ENCODE measurements at places on chromosomes 2 and 18.

GRCh38 chr18:11245879-11246278 is 96.5 kb upstream of the PIEZO2 start:
- no peak for DNase-seq

DNA sequence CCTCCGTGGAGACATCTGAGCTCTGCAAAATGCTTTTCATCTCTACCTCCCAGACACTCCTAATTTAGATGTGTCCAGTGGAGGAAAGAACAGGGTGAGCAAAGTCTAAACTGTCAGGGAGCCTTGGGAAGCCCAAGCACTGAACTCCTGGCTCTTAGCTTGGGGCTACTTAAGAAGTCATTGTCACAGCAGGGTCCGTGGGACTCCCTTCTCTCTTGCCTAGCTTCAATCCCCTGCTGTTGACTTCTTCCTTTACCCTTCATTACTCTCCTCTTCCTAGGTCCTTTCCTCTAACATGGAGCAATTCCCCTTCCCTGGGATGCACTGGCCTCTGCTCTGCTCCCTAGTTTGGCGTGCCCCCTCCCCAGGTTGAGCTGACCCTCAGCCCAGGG is 3.4 kb downstream of the OSR1 start:
- no peak for DNase-seq

DNA sequence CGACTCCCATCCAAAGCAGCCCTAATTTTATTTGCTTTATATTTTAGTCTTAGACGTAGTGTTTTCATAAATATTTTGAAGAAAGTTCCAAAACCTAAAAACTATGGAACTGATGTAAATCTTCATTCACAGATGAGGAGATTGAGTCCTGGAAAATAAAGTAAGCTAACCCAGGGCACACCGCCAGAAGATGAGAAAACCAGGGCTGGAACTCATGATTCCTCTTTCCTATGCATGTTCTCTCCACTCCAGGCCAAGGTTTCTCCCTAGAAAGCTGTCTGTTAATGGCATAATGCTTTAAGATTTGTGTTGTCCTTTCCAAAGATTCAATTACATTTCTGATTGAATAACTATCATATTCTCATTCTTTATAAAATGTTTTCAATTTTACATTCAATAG is 78.4 kb upstream of the ZC3H15 start:
- DNase-seq: no peak

- peak; percentile 51 for DNase-seq
Observed at GRCh38 chr2:109645412-109646184, 31.4 kb downstream of the SOWAHC start.

DNA sequence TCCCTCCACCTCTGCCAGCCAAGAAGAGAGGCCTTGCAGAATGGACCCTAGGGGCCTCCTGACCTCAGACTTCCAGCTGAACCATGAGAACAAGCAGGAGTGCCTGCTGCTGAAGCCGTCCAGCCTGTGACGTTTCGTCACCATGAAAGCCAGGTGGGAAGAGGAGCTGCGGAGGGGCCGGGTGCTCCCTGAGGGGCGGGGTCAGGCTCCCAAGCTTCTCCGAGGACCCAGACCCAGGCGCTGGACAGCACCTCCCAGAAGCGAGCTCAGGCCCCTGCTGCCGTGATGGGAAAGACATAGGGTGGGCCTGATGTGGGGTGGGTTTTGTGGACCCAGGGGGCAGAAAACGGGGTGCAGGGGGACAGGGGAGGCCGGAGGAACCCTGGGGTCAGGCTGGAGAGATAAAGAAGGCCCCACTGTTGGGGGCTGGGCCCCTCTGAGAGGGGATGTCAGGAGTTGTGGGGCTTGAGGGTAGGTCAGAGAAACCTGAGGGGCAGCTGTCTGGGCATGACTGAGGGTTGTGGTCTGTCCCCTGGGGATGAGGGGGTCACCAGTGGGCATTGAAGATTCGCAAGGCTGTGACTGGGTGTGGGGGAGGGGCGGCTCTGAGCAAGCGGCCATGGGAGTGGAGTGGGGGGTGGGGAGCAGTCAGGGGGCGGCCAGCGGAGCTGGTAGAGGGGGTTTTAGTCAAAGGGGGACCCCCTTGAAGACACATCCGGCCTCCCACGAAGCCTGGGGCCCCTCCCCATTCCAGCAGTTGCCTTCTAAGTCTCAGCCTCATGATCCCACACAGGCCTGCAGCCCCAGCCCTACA is 73.4 kb upstream of the ODC1 start:
- no peak for DNase-seq

- DNase-seq: no peak
Observed at GRCh38 chr2:192060161-192060560, 134.6 kb downstream of the TMEFF2 start.

- no peak for DNase-seq
Observed at GRCh38 chr2:237432484-237433092, 18.6 kb upstream of the COL6A3 start.

- DNase-seq: no peak
Observed at GRCh38 chr2:96547203-96547641, 10.7 kb downstream of the ARID5A start.

DNA sequence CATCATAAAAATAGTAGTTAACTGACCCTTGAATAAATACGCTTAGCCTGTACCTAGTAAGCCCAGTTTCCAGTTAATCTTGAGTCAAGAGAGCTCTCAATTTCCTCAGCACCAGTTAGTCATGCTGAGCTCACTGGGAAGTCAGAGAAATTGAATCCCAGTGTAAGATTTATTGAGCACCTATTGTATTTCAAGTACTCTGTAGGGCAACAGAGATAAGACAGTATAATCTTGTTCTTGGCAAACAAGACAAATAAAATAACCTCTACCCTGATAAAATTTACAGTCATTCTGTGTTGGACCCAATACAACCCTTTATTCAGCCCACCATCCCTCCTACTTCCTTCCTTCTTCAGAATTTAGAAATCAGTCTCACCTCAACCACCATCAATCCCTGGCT is 71.9 kb upstream of the NRP2 start:
- no peak for DNase-seq

DNA sequence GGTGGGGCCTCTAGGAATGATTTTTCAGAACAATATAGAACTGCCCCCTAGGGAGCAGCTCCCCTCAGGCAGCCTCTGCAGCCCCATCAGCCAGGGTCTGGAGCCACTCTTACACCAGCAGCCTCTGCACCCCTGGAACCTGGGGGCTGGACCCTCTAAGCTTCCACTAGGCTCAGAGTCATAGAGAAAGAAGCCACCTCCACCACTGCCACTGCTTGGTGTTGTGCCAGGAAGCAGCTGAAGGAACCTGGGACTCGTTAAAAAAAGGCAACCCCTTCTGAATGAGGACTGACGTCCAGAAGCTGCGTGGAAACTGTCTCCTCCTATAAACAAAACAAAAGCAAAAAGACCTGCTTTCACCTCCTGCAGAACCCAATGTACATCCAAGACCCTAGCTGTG is 98.1 kb upstream of the HS6ST1 start:
- DNase-seq: no peak

DNA sequence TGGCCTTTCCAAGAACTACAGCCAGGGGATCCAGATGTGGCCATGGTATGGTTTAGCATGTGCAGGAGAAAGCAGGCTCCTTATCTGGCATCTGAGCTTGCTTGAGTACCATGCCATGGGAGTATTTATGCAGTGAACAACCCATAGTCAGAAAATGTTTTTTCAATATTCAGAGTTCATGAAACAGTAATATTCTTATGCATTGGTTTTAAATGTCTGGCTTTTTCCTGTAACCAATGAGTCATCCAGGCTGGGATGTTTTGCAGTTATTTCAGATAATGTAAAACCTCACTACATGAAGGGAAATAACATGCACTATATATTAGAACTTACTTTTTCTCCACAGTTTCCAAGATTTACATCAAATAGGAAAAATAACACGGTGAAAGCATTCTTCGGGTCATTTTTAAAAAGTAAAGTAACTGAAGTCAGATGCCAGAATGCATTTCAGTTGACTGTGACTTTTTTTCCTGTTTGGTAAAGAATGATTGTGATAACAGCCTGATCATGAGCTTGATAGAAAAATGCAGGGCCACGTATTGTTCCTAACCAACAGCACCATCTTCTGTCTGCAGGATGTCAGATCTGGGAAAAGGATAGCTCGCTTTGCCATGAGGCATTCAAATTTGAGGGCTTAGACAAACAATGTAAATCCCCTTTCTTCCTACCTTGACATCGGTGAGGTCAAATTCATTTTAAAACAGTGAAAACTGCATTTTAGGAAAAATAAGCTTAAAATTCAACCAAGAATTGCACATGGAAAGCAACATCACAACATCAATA is 152.8 kb downstream of the DSC3 start:
- no peak for DNase-seq

DNA sequence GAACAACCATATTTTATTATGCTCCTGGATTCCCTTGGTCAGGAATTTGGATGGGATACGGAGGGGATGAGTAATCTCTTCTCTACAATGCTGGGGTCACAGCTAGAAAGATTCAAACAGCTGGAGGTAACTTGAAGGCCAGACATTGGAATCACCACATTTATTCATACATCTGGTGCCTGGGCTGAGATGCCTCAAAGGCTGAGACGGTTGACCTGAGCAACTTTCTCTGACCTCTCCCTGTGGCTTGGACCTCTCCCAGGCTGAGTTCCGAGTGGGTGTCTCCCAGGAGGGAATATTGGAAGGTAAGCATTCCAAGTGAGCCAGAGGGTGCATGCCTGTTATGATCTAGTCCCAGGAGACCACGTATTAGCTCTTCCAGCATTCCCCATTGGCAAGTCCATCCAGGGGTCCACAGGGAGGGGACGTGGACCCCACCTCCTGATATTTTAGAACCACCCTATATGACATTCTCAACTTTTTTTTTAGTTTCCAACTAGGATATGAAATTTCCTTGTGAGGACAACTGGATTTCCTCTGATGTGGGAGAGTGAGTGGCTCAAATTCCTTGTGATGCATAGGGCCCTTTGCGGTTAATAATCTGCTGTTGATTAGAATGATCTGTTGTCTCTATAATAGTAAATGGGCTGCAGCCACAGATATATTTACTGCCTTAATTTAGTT is 101.8 kb downstream of the MRPS9 start:
- no peak for DNase-seq

DNA sequence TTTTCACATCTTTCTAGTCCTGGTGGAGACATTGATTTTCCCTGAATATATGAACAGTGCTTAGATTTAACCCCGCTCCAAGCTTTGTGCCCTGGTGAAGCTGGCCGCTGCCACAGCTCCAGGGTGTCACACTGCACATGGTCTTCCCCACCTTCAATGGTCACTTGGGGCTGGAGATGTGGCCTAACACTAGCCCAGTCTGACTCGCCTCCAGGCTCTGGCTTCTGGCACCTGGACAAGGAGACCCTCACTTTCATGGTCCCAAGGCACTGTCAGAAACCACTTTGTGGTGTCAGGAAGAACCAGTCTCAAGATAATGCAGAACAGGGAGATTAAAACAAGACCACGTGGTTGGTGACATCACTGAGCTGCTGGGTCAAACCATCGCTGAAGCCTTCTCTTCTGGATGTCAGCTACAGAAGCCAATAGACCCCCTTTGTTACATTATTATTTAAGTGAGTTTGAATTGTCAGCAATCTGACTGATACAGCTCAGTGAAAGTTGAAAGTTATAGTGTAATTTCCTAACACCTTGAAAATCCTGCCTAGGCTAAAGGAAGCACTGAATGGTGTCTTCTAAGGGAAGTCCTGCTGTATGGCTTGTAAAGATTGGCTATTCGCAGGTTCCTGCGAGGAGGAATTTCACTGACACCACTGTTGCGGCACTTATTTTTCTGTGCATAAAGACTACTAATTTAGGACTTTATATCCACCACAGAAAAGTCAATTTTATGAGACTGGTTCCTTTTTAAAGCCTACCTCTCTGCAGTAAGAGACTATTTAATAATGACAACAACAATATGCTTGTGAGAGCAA is 55.0 kb upstream of the CTDP1 start:
- no peak for DNase-seq

- no peak for DNase-seq
Observed at GRCh38 chr18:11179959-11180519, 30.7 kb upstream of the PIEZO2 start.

- peak; percentile 54 for DNase-seq
Observed at GRCh38 chr2:148209603-148210002, 188.7 kb downstream of the MBD5 start.

- no peak for DNase-seq
Observed at GRCh38 chr2:88018909-88019308, 2.6 kb upstream of the RNU2-63P start.

GRCh38 chr2:126748188-126748760 is 92.3 kb downstream of the GYPC start:
- no peak for DNase-seq

GRCh38 chr18:22510697-22511096 is 93.0 kb upstream of the CTAGE1 start:
- DNase-seq: no peak

DNA sequence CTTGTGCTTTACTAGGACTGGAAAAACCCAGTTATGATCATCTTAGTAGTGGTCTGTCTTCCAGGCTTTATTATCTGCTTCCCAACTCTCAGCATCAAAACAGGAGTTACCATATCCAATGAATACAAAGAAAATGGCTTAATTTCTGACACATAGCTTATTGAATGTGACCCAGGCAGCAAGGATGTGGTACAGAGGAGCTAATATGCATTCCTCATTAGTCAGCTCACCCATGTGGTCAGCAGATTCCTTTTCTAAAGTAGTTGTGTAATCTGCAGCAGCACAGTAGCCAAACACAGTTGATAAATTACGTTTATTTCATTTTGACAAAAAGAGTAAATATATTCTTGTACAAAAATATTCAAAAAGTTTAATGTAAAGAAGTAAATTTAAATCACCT is 43.6 kb downstream of the TSPYL6 start:
- DNase-seq: no peak

- DNase-seq: no peak
Observed at GRCh38 chr18:9069601-9070000, 32.9 kb upstream of the NDUFV2 start.

All from Caco-2 (cell line).